ENCODE measurements at places on chromosomes 12 and 14.

DNA sequence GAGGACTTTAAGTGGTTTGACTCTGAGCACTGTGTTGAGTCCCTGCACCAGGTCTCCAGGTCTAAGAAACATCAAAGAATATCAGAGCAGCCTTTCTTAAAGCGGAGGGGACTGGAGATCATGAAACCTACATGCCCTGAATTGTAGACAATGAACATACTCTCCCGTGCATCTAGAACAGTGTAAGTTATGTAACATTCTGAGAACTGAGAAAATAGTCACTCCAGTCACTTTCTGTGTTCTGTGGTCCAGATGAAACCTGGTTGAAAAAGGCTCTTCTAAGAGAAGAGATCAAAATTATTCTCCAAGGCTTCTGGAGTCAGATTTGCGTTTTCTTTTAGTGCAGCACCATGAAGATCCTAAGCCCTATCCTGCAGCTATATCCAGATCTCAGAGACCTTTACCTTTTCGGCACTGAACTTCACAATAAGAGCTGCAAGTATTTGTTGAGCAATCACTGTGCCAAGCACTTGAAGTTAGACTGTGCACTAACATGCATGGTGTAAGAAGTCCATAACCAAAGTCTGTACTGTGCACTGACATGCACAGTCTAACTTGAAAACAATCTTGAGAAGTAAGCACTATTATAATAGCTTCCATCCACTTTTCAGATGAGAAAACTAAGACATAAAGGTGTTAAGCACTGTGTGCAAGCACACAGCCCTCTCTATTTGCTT, 65.6 kb upstream of the TMEM263 start:
- no peak for DNase-seq

GRCh38 chr12:14678547-14679150, 17.8 kb downstream of the GUCY2C start:
- no peak for DNase-seq

DNA sequence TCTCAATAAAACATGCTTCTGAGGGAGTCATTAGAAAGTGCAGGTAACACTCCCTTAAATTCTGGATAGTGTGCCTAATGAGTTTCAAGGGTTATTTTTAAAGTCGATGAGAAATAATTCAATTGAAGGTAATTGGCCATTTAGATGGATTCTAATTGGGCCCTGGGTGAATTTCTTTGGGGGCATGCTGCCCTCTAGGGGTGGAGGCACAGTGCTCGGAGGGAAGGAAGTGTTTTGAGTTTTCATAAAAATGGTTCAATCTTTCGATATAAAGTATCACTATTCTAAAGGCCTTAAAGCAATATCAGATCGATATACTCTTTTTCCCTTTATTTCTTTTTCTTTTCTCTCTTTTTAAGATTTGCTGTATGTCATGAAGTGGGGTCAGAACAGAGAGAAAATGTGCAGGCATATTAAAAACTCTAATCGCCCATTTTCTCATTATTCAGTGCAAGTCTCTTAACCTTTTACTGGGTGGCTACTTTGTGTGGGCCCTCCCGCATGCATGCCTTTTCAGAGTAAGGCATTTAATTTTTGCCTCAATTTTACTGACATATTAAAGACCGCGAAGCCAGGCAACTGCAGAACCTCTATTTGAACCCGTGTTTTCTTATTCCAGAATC, 25.5 kb downstream of the NKX2-8 start:
- no peak for DNase-seq

DNA sequence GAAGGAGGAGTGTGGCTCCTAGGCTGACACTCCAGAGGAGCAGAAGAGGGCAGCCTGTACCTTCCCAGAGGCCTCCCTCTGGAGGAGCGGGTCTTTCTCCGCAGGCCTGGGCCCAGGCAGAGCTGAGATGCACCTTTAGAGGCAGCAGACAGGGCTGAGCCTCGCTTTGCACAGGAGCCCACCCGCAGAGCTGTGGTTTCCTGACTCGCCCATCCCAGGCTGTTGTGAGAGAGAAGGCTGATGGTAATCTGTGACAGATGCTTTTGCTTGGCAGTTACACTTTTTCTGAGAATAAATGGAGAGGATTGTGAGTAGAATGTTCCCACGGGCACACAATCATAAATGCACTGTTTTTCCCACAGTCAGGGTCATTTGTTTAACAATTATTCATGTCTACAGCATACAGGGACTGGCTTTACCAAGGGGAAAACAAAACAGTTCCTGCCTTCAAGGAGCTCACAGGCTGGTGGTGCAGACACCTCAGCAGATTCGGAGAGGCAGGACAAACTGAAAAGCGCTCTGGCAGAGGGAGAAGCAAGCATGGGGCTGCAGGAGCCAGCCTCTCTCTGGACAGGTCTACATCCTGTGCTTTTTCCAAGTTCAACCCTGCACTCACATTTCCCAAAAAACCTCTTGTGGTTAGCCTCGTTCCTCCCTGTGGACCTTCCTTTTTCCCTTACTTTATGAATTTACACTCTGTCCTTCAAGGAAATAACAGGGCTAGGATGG, 13.9 kb downstream of the EVL start:
- DNase-seq, result peak; percentile 68

DNA sequence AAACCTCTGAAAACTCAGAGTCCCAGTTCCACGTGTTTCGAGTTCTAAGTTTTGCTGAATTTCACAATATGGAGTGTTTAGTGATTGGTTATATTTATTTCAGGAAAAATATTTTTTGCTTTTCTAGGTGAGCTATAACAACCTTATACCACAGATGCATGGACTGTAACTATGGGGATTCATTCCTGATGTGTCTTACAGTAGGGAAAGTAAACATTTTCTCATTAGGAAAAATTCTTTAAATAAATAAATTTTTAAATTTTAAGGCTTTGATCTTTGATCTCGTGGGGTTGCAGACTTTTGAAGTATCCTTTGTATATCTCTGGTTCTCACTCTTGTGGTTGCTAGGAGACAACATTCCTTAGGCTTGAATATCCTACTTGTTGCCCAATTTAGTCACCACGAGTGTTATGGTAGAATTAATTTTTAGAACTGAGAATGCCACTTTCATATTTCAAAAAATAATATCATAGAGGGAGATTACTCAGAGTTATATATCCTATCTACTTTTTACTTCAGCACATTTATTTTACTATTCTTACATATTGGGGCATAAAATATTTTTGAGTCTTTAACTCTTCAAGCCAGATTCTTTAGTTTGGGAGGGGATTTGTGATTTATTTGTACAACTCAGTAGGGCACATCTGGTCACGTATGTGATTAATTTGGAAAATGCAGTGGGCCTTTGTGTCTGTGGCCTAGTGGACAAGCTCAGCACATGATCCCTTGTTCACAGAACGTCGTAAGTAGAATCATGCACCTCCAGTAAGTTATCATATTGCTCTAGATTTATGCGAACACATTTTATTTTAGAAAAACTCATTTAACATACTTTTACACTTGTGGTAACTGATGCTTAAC, 224.0 kb downstream of the TTC6 start:
- peak; percentile 16 for DNase-seq

DNA sequence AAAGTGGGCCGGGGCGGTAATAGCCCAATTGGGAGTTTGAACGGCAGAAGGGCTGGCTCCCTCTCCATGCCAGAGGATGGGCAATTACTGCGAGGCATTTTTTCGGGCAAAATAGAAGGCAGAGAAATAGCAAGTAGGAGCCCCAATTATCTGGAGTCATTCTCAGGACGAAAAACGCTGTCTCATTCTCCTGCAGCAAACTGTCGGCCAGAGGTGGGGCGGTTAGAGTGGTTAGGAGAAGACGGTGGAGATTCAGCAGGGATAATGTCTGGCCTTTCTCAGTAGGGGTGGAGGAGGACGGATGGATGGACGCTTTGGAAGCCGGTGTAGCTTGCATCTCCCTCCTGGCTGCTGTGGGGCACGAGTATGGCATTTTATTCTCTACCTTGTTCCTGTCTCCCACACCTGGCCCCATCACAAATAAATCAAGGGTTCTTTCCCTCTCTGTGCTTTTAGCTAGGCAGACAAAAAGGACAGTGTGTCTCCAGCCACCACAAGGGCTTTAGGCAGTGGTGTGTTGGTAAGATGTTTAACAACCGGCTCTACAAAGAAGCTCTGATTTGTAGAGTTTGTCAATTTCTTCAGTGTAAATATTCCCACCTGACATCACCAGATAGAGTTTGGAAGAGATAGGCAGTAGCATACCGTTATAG, 140.5 kb upstream of the LHX5 start:
- DNase-seq, result no peak

- DNase-seq, result no peak
Measured at GRCh38 chr12:57765003-57765697, 1.7 kb downstream of the CYP27B1 start.

DNA sequence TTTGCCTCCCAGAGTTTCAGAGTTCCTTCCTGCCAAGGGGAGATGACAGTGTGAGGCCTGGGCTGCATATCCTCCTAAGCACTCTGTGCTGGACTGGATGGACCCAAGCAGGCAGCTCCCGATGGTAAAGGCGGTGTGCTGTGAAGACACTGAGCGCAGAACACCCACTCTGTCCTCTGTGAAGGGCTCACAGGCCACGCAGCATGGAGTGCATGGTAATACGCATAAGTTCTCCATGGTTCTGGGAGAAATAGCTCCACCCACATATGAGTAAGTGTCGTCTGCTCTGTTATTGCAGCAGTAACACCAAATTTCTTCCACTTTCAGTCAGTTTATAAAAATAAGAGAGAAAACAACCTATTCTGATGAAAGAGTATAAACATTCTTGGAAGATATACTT, 55.8 kb downstream of the TMEM30B start:
- DNase-seq, result no peak

DNA sequence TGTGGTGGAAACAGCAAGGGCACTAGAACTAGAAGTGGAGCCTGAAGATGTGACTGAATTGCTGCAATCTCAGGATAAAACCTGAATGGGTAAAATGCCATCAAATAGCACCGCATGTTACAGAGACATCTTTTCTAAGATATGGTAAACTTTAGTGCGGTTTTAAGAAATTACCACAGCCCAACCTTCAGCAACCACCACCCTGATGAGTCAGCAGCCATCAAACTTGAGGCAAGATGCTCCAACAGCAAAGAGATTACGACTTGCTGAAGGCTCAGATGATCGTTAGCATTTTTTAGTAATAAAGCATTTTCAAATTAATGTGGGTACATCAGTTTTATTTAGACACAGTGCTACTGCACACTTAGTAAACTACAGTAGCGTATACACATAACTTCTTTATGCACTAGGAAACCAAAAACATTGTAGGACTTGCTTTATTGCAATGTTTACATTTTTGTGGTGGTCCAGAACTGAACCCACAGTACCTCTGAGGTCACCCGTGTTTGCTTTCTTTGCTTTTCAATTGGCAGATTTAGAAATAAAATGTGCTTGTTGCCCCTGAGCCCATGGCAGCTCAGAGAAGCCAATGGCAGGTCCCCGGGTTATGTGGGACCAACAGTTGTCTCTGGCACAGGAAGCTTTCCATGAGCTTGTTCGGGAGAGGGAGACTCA, 15.9 kb downstream of the GOLGA3 start:
- DNase-seq, result no peak

DNA sequence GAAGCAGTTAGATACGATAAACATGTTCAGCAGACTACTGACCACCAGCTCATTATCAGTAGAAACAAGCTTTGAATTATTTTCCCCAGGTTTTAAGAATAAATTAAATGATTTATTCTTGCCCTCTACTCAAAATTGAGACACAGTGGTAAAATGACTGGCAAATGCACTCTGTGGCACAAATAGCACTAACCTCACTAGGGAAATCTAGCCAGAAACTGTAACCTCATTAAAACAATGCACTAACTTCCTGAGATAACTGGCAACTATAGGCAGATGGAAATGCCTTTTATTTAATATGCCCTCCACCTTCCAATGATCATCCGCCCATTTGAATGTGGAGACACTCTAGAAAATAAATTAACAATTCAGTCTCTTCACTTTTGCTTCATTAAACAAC, 33.2 kb downstream of the CPNE8 start:
- DNase-seq, result no peak

DNA sequence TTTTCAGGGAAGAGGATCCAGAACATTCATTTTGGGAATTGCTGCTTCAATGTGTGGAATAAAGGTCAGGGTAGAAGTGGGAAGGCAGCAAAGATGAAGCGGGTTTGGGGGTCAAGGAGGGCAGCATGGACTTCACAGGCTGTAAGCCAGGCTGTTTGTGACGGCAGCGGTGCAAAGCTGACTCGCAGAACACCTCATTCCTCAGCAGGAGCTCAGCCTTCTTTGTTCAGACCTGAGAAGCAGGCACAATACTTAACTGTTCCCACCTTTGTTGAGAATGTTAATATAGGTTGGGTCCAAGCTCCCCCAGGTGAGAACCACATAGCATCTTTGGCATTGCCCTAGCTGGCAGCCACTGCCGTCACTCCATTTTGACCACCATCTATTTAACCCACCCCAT, 16.7 kb downstream of the GRIN2B start:
- no peak for DNase-seq

DNA sequence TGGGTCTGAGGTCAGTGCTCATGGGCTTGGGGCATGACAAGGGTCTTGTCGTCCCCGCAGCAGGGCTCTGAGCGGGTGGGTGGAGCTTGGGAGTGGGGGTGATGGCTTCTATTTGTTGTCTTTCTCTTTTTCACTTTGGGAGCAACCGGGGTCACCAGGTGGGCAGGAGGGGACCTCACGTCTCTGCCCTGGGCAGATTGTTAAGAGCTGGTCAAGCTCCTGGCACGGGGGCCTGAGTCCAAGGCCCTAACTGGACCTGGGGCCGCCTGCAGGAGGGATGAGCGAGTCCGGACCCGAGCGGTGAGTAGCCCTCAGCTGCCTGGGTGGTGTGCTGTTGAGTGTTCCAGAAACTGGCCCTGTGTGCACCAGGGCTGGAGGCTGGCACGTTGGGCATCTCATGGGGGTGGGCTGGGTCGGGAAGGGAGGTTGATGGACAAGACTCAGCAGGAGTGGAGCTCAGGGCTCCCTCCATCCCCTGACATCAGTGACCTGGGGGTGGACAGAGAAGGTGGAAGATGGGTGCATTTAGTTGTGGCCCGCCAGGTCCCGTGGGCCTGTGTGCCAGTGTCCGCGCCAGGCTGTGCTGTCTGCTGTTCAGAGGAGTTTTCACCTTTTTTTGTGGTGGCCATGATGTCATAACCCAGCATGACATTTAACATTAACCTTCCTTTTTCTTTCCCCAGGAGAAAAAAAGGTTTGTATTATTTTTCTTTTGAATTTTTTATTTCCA, 27.5 kb downstream of the RTL1 start:
- no peak for DNase-seq

- peak; percentile 3 for DNase-seq
Measured at GRCh38 chr12:23204933-23205778, 580.2 kb downstream of the ETNK1 start.

DNA sequence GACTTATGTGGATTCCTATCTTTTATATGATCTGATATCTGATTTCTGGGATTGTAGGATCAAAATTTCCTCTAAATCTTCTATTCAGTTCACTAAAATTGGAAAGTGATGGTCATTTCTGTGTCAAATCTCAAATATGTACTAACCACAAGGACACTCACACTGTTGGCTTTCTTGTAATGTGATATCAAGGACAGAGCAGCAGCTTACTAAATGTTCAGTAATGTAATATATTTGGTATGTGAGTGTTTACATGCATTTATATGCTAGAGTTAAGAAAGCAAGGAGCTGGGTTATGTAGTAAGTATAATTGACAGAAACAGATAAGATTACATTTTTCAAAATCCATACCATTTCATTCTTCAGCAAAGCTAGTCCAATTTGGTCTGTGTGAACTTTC, 16.5 kb downstream of the PUS7L start:
- peak; percentile 46 for DNase-seq

GRCh38 chr12:121799156-121799841, 4.5 kb upstream of the SETD1B start:
- DNase-seq, result no peak
